Endothelial cell of coronary artery (primary cell): ENCODE measurements at places on chromosomes 3 and 15. TPM values are rescaled to one million over a fixed set of nuclear protein-coding genes. Genes with fewer than 3 reads are reported as not detected.

Gene GOLGA8R
- 0.54 and 1.9 TPM in 2 replicates for total RNA-seq

Gene STRA6
- total RNA-seq, result 0.85 TPM in 1 of 2 replicates, not detected in the other

Gene PIGBOS1
- 5.3 and 5.9 TPM in 2 replicates for total RNA-seq

Gene RIOX2
- 26.9 and 32.2 TPM in 2 replicates for total RNA-seq

Gene PCOLCE2
- 0.27 and 13.6 TPM in 2 replicates for total RNA-seq

Gene ADAMTS7
- 10.7 and 22.8 TPM in 2 replicates for total RNA-seq

Gene TGM4
- 0.09 TPM in 2 replicates for total RNA-seq
